ENCODE measurements at places on chromosomes 5 and 9.
A peak's percentile ranks its signal among the peaks of the same experiment; 100 is the strongest.

DNA sequence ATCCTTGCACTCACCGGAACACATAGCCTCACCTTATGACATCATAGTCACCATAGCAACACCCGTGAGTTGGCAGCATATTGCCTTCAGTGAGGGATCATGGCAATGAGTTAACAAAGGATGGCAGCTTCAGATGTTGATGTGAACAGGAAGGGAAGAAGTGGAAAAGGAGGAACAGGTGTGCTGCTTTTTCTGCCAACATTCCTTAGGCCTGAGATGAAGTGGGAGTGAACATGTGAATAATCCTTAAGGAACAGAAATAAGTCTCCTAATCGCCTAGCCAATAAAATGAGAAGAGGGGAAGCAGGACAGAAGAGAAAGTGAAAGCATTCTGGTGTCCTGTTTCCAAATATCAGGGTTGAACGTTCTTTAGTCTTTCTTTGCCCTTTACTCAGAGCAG lies 360.0 kb downstream of the BRINP1 start:
- no peak for DNase-seq

- DNase-seq: no peak
These were observed 1061.9 kb upstream of the CDH18 start for GRCh38 chr5:21049901-21050300.

DNA sequence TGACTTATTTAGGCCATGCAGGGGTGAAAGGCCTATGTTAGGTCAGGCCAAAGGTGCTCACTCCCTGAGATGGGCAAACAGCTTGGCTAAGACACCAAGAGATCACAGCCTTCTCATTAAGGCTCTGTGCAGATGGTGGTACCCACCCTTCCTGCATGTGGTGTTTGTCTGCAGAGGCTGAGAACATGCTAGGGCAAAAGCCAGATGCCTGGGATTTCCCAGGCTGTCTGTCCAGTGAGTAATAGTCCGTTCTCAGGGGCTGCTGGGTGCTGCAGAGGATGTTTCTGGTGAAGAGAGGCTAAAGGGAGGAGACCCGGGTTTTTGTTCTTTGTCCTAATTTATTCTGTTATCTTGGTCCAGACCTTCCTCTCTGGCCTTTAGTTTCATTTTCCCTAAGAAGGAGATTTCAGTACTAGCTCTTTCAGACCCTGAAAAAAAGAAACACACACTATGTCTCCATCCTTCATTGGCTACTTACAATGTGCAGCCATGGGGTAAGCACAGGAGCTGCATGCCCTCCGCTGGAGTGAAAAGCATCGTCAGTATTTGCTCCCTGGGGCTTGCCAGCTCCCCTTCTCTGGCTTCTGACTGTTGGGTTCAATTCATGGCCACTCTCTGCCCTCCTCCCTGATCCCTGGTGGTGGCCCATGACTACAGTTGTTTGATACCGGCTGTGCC lies 23.4 kb upstream of the GLRA1 start:
- no peak for DNase-seq

DNA sequence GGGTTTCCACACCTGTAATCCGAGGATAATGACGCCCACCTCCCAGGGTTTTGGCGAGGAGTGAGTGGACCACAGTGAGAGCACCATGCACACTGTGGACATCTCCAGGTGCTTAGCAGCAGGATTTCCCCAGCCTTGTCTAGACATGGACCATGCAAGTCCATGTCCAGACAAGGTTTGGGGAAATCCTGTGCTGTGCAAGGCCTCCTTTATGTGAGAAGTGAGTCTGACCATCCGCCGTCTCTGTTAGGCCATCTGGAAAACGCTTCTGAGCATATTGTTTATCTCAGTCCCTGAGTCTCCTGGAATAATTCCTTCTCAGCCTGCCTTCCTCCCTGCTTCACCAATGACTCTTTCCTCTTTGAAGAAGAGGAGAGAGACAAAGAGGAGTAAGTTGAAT lies 26.2 kb upstream of the TNFAIP8 start:
- DNase-seq: no peak

DNA sequence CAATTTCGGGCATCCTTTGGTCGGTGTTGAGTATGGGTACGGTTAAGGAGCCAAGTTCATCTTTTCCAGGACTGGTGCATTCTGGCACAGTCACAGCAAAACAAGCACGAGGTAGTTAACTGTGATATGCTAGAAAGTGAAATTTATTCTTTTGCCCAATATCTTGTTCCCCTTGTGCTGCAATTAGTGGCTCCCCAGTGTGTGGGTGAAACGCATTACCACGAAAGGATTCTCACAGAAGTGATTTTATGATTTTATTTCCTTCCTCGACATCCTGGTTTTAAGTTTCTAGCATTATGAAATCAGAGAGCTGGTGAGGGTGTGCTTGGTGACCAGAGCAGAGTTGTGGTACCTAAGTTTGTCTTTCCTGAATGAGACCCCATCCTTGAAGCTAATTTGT lies 1.5 kb downstream of the FRMPD1 start:
- DNase-seq: no peak

DNA sequence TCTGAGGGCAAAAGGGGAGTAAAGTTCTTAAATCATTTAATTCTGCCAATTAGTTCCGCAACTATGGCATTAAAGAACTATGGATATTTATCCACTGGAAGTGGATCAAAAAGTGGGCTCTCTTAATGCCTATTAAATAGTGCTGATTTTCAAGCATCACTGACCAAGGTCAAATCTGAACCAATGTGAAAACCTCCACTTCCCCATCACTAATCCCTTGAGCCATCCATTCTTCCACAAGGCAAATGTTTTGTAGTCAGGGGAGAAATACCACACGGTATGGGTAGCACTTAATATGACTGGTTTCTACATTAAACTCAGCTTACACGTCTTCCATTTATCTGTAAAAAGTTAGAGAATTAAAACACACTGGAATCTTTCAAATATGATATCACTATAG lies 57.6 kb downstream of the MLLT3 start:
- DNase-seq: no peak

GRCh38 chr5:135591277-135591676 lies 12.5 kb upstream of the CXCL14 start:
- DNase-seq: no peak

DNA sequence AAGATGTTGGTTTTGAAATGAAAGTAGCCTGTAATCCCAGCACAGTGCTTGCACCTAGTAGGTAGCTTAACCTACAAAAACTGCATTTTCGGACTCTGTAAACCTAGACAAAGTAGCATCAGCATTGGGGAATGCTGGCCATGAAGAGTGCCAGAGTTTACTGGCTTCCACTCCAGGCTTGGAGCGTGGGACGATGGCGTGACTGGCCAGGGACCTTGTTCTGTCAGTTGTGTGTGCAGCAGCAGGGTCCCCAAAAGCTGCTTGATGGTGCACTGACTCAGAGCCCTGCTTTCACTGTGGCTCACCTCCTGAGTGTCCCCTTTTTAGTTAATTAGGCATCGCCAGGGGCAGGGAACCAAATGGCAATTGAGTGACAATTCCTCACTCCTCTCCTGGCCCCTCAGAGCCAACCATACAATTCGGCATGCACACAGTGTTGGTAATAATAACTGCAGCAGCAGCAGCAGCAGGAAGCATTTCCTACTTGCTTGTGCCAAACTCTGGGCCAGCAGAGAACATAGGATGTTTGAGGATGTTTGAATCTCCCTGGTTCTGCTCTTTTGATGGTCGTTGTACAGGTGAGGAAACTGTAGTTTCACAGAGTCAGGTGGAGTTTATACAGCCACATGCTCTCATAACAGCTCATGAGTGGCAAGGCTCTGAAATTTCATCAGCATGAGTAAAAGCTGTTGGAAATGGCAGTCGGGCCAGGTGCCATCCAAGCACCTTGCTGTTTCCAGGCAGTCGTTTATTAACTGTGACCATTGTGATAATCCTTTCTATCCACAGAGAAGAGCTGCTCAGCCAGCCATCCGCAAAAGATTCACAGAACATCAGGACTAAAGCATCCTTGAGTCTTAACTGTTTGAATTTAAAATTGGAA lies 4.2 kb downstream of the UBE2QL1 start:
- no peak for DNase-seq

DNA sequence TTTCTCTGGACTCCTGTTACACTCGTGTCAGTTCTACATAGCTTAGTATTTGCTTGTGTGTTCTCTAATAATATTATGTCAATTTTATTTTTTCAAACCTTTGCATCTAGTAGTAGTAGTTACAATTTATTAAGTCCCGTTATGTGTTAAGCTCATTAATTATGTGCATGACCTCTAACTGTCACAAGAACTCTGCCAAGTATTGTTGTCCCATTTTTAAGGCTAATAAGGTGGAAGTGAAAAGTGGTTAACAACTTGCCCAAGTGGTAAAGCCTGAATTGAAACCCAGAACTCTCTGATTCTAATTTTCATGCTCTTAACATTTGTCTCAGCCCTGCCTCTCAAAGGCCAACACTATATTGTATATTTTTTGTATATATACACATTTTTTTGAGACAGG lies 221.6 kb downstream of the DMRT2 start:
- no peak for DNase-seq

DNA sequence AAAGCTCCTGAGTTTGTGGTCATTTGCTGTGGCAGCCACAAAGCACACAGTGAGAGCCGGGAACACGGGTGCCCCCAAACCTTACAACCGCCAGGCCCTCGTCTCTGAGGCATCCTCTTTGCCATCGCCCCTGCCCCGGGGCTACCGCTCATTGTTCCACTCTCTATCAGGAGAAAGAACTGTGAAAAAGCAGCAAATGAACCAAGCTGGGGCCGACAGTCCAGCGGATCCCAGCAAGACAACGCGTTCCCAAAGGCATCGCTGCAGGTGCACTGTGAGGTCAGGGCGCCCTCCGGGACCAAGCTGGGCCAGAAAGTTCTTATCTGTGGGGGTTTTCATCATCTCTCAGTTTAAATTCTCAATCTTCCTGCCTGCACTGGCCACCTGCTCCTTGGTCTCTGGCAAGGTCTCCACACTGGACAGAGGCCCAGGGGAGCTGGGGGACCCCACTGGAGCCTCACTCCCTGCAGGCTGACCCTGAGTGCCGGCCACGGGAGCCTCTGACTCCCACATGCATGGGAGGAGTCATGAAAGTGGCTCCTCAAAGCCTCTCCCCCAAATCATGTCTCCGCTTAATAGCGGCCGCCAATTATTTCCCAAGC lies 32.1 kb downstream of the VAV2 start:
- DNase-seq: no peak

DNA sequence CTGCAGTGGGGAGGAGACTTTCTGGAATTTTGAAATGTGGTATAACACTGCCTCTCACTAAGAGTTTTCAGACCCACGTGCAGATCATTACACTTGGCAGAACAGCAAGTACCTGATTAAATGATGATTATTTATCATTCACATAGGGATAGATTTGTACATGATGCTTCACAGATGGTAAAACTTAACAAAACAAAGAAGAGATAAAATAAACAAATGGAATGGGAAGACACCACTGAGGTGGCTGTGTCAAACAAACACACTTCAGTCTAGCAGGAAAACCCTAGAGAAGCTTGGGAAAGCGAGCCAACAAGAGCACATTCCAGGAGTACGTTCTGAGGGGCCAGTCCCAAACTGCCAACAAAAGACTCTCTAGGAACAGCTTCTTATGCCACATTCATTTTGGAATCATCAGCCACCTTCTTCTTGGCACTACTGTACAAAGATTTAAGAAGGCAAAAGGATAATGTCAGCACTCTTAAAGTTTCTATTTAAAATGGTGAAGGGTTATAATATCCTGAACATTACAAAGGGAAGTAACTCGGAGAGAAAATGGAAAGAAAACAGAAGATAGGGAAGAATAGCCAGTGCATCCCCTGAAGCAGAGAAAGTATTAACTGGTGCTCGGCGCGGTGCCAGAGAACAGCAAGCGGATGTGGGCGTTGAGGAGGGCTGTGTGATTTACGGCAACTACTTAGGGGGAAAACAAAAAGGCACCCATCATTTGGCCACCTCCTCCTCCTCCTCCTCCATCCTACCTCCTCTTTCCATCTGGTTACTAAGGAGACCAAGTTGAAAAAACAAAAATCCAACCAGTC lies 1.6 kb downstream of the MED27 start:
- DNase-seq: peak; percentile 70

DNA sequence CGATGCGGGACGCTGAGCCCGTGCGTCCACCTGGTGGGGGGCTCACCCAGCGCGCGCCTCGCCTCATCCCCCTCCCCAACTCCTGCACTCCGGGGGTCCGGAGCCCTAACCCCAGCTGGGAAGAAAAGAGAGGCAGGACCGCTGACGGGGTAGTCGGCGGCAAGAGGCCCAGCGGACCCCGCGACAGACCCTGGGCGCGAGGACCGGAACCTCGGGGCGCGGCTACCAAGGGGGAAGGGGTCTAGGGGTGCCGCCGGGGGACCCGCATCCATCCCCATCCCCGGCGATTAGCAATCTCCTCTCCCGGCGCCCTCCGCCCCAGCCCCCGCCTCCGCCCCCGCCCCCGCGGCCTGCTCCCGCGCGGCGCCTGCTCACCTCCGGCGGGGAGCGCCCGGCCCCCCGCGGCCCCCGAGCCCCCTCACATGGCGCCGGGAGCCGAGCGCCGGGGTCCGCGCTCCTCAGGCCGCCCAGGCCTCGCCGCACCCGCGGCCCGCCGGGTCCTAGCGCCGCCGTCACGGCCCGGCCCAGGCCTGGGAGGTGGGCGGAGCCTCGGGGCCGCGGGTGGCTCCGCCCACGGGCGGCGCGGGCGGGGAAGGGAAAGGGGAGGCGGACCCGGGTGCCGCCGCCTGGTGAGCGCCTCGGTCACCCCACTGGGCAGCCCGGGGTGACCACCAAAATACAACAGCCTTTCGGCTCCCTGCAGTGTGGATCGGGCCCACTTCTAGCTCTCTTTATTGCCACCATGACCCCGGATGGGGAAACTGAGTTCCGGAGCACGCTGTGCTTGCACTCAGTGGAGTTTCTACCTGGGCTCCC lies at the start of gene ST6GALNAC6:
Gene ST6GALNAC6, minus strand, starts transcription at position 476 of the 816 bp plus-strand sequence. CDS start 1,622 bp downstream, outside the sequence.
- peak; percentile 90 for DNase-seq

GRCh38 chr5:141613344-141613743 lies 5.5 kb downstream of the DIAPH1 start:
- DNase-seq: no peak

- DNase-seq: no peak
These were observed 1800.2 kb downstream of the MAT2B start for GRCh38 chr5:165305596-165305995.

GRCh38 chr9:31608416-31608815 lies 776.0 kb upstream of the ACO1 start:
- no peak for DNase-seq

DNA sequence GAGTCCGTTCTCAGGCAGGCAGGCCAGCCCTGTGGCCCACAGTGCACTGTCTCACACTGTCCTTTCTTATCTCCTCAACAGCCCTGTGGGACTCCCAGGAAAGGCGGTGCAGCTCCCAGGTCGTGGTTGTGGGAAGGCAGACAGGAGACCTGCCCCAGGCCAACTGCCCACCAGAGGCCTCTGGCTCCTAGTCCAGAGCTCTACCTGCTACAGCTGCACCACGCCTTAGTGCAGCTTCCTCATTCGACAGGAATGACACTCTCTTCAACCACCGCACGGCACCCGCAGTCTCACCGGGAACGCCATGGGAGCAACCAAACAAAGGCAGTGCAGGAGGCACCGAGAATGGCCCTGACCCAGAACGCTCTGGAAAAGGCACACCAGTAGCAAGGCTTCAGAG lies 25.3 kb downstream of the CAMSAP1 start:
- no peak for DNase-seq

Data from activated effector memory CD4-positive, alpha-beta T cell treated with anti-CD3 and anti-CD28 coated beads, Interleukin-2, amount 50 U/mL, for 16 hours (primary cell).